ENCODE measurements at places on chromosomes 3 and 15.

DNA sequence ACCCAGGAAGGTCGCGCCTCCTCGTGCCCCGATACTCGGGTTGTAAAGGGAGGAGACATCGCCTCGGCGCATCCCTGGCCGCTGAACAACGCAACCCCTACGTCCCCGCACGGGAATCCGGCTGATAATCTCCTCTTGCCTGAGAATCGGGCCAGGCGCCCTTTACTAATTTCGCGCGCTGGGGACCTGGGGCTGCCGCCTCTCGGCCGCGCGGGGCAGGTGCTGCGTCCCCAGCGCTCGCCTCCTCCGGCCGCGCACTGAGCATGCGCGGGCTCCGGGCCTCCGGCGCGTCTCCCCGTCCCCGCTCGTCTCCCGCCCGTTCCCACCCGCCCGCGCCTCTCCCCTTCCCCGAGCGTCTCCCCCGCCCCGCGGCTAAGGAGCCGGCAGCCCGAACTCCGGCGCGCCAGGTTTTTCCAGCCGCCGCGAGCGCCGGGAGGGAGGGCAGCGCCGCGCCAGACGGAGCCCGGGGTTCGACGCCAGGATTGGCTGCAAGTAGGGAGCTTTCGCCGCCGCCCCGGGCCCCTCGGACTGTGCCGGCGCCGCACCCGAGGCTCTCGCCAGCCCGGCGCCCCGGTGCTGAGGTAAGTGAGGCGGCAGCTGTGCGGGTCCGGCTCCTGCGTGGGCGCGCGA is at the start of gene CNTN4:
Gene CNTN4 (plus strand): TSS at position 469 of the 630 bp plus-strand sequence.
- DNase-seq, result peak; percentile 85

GRCh38 chr3:34650131-34650530 is 851.7 kb downstream of the PDCD6IP start:
- no peak for DNase-seq

DNA sequence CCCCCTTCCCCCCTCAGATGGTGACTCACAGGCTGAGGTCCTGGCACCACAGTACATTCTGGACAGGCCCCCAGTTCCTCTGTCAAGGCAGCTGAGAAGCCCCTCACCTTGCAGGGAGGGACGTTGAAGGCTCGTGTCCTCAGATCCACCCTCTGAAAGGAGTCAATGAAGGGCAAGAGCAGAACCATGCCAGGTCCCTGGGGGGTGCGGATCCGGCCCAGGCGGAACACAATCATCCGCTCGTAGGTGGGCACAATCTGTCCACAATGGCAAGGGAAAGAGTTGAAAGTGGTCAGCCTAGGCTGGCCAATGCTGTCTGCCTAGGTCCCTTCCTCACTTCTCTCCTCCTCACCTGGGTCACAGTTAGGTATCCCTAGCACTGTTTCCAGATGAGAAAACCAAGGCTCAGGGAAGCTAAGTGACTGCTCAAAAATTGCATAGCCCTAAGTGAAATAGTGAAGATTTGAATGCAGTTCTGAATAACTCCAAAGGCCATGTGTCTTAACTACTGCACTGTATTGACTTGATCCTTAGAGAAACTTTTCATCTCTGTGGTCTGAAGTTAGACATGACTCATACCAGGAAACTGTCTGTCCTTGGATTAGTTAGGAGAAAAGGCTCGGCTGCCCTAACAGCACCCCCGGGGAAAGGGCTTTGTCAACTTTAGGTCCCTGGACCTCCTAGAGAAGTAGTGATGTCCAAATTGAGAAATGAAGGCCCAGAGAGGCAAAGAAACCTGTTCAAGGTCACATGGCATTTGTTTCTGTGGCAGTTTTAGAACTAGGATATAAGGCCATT is 2.9 kb downstream of the STOML1 start:
- no peak for DNase-seq

GRCh38 chr3:52670621-52671521 is 14.8 kb downstream of the PBRM1 start:
- no peak for DNase-seq

DNA sequence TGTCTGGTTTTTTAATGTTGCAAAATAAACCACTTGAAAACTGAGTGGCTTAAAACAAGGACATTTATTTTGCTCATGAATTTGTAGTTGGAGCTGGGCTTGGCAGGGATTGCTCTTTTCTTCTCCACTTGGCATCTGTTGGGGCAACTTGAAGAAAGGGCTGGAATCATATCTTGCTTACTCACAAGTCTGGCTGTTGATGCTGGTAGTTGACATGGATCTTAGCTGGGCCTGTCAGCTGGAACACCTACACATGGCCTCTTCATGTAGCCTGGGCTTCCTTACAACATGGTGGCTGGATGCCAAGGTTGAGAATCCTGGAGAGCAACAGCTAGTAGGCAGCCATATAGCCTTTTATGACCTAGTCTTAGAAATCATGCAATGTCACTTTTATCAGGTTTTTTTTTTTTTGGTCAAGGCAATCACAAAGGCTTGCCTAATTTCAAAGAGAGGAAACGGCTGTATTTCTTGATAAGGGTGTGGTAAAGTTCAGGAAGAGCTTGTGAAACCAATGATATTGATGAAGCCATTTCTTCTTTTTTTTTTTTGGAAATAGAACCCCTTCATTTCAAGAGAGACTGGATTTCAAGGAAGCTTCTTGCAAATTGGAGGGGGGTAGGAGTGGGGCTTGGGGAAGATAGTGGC is 262.1 kb downstream of the IL20RB start:
- DNase-seq, result no peak

DNA sequence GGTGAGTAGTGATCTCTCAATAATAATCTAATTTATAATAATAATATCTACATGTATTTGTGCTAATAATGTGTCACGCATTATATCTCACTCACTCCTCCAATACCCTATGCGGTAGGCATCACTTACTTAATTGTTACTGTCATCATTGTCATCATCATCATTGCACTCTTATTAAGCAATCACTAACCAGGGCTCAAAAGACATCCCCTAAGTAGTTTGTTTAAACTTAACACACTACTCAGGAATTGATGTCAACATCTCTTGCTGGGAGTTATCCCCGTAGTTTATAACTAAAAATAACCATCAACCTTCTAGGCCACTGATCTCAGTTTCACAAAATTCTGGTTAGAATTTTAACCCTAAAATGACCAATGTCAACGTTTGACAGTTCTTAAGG is 56.8 kb upstream of the ICE2 start:
- no peak for DNase-seq

DNA sequence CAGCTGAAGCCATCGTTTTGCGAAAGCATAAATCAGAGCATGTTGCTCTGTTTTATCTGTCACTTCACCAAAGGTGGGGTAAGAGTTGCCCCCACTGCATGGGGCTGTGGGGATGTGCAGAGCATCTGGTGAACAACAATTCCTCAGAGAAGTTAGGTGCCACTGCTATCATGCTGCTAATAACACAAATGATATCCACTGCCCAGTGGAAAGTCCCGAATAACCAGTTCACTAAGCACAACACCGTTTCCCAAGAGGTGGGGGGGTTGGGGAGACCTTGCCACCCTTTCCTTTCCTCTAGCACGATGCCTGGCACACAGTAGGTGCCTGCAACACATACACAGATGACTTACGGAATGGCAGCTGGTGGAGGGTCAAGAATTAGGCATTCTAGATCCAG is 38.6 kb downstream of the FAM3D start:
- DNase-seq, result no peak

DNA sequence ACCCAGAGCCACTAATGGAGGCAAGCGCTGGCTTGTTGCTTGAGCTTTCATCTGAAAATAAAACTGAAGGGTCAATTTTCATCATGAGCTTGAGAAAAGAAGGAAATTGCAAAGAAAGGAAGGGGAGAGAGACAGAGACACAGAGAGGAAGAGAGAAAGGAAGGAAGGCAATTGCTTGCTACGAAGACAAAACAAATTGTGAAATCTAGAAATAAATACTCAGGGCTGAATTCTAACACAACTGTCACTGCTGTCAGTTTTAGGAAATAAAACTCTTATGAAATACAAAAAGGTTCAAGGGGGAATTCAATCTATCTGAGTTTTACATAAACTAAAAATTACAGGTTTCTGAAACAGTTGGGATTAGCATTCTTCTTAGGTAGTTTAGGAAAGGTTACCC is 36.7 kb downstream of the FOXP1 start:
- no peak for DNase-seq

GRCh38 chr3:30438126-30438525 is 168.3 kb upstream of the TGFBR2 start:
- DNase-seq, result no peak
